ENCODE measurements at places on chromosomes 3 and 15.
A peak's percentile ranks its signal among the peaks of the same experiment; 100 is the strongest.

- DNase-seq, result no peak
These were observed 86.9 kb downstream of the ATP10A start for GRCh38 chr15:25776071-25776746.

- DNase-seq, result peak; percentile 41
These were observed 82.4 kb downstream of the WWTR1 start for GRCh38 chr3:149575213-149575960.

DNA sequence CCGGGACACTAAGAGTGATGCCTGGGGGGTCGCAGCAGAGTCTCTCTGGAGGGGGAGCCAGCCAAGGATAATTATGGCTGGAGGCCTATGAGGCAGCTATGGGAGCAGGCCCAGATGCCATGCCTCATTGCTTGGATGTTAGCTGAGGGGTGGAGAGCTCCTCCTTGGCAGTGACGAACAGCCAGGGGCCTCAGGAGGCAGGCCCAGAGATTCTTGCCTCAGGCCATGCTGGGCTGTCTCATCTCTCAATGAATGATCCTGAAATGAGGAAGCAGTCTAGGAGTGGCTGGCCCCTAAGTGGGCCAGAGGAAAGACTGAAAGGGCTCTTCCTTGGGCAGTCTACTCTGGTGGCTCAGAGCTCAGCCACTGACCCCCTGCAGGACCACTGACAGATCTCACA is 21.3 kb downstream of the KIF9 start:
- no peak for DNase-seq

GRCh38 chr15:83036253-83036652 is 24.8 kb upstream of the C15orf40 start:
- no peak for DNase-seq

DNA sequence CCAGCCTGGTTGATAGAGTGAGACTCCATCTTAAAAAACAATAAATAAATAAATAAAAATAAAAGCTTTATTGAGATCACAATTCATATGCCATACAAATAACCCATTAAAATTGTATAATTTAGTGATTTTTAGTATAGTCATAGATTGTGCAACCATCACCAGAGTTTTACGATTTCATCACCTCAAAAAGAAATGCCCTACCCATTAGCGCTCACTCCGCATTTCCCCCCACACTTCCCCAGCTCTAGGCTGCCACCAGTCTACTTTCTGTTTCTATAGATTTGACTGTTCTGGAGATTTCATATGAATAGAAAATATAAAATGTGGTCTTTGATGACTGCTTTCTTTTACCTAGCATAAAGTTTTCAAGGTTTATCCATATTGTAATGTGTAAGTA is 57.0 kb downstream of the ARHGEF26 start:
- DNase-seq, result no peak

DNA sequence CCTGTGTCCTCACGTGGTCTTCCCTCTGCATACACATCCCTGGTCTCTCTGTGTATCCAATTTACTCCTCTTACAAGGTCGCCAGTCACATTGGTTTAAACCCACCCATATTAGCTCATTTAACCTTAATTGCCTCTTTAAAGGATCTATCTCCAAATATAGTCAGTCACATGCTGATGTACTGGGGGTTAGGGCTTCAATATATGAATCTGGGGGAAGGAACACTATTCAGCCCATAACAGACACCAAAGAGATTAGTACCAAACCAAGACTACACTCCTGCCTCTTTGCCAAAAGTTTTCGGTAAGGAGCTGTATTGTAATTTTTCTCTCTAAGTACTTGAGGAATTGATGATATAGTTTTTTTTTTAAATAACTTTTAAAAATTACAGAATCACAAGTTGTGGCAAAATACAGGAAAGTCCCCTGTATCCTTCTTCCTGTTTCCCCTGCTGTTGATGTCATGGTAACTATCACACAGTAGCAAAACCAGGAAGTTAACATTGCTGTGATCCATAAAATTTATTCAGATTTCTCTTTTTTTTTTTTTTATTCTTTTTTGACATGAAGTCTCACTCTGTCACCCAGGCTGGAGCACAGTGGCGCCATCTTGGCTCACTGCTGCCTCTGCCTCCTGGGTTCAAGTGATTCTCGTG is 67.8 kb downstream of the SLCO3A1 start:
- no peak for DNase-seq

- DNase-seq, result peak; percentile 14
These were observed 45.0 kb downstream of the GPR176 start for GRCh38 chr15:39874890-39875549.

DNA sequence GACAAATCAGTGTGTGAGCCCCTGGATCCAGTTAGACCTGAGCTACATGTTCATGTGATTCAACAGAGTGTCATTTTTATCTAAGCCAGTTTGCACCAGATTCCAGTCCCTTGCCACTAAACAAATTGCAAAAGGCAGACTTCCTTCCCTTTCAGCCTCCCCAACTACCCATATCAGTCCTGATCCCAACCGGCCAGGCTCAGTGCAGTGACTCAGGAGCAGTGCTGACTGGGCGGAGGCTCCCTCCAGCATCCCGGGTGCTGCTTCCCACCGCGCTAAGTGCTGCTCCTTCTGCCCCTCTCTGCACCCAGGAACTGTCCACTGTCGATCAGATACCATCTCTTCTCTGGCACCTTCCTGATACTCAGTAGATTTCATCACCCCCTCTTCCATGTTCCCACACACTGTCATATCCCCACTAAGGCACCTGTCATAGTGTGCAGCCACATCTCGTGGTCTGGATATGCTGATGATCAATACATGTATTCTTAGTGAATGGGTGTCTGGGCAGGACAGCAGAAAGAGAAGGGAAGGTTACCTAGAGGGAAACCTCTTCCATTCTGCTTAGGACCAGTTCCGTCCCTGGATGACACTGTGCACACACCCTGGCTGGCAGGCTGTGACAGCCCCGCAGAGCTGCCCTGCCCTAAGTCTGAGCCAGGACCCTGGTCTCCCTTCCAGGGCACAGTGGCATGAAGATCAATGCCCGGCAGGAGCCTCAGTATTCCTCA is 108.8 kb upstream of the RAD18 start:
- DNase-seq, result no peak

- DNase-seq, result no peak
These were observed 6.3 kb downstream of the NR2F2 start for GRCh38 chr15:96336596-96337364.

Measured in NCI-H1436 (cell line).